ENCODE measurements at places on chromosomes 3 and 15.

- DNase-seq = no peak
Observed at GRCh38 chr3:47664519-47664918, 85.9 kb upstream of the CSPG5 start.

DNA sequence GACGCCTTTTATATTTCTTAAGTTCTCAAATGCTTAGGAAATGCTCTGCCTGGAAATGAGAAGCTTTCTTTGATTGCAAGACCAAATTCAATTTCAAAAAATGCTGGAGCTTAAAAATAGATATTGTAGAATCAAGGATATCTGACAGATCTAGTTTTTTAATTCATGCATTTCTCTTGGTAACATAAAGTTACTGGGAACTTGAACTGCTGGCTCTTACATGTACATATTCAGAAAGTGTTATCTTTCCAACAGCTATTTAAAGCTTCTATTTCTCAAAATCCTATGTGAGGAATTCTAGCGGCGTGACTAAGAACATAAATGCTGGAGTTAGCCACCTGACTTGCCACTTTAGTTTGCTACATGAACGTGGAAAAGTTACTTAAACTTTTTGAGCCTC, 109.3 kb downstream of the C3orf38 start:
- DNase-seq = no peak

GRCh38 chr3:161879470-161879869, 382.9 kb downstream of the OTOL1 start:
- DNase-seq = no peak

- no peak for DNase-seq
Observed at GRCh38 chr3:174441588-174442301, 417.4 kb upstream of the NAALADL2 start.

GRCh38 chr3:65587650-65588439, 450.9 kb downstream of the MAGI1 start:
- DNase-seq = no peak

DNA sequence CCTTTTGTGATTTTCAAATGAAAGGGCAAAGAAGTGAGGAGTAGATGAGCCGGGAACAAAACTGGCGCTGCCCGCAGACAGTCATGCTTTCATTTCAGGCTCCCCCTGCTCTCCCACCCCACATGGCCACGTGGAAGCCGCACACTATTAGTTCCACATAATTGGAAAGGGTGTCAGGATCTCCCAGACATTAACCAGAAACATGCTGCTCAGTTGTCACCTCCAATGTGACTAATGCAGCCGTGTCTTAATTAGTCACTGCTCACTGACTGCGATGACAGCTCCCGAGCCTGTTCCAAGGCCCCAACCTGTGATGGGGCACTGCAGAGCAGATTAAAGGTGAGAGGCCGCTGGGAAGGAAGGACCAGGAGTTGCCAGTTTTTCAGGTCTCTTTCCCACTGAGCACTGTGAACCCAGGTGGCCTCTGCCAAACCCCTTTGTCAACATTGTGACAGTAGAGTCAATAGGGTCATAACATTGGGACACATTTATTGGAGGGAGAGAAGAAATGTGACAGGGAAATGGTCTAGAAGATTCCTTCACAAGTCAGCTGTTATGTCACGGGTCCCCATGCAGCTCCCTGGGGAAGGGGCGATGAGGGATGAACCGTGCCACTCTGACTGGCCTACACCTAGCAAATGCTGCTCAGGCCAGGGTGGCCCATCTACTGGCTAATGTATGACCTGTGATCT, 38.6 kb upstream of the SFMBT1 start:
- DNase-seq = no peak

GRCh38 chr3:11634081-11634635, 9.6 kb downstream of the VGLL4 start:
- DNase-seq = no peak

- DNase-seq = no peak
Observed at GRCh38 chr3:86645756-86646155, 345.2 kb downstream of the VGLL3 start.

DNA sequence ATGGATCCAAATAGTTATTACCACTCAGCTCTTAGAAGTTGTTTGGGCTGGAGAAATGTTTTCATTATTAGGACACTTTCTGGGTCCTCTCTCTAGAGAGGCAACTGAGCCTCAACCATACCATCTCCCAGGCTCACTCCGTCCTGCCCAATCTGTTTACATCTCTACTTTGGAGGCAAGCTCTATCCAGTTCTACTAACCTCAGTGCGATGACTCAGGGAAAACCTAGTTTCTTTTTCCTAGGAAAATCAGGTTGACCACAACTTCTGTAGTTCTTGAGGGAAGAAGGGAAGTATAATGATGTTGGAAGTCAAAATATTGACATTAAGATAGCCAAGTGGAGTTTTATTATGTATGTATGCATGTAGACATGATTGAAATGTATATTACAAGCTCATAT, 40.4 kb downstream of the LPP start:
- no peak for DNase-seq

DNA sequence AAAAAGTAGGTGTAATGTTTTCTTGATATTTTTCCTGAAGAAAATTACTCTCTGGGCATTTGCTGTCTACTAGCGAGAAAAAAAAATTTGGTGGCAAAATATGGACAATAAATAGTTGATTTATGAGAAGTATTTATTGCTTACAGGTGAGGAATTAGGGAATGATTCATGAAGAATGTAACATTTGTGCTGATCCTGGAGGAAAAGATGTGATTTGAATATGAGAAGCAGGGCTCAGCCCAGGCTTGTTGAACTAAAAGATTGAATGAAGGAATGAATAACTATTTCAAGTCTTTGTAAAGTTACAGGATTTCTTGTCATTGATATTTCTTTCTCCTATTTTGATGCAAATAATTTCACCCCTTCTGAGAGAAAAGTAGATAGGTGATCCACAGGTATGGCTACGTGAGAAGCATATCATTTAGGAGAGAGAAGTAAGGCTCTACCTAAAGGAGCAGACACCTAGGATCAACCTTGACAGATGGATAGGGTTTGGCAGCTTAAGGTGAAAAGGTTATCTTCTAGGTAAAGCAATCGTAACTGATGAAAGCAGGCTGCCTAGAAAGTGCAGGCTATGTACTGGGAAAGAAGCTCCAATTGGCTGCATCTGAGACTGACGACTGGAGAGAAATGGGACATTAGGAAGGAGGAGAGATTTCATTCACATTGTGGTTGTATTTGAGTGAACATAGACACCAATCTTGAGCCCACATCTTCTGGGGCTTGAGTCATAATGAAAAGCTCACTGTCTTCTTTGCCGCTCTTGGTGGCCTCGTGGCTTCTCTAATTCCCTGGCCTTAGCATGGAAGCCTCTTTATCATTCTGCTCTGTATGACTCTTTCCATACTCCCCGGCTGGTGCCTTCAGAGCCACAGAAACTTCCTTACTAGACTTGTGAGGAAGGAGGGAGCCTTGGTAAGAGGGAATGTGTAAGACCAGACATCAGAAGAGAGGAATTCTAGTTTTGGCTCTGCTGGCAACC, 106.5 kb downstream of the P3H2 start:
- peak; percentile 22 for DNase-seq

DNA sequence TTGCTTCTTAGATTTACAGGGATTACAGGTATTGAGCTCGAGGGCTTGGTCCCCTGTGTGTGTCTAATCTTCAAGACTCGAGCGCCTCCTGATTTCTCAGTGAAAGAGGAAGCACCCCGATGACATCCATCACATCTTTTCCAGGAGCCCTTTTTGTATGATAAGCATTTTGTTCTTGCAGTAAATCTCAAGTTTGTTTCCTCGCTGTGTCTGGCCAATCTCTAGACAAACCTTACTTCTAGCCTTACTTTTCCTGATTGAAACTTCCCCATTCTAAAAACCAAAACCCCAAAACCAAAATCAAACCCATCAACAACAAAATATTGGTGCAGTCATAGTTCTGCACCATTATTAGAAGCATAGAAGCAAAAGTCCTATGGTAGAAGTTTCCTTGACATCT, 286.0 kb downstream of the NFKBIZ start:
- DNase-seq = no peak

GRCh38 chr3:192129586-192129985, 597.8 kb downstream of the FGF12 start:
- no peak for DNase-seq
